ENCODE measurements at places on chromosomes 11 and 22.

DNA sequence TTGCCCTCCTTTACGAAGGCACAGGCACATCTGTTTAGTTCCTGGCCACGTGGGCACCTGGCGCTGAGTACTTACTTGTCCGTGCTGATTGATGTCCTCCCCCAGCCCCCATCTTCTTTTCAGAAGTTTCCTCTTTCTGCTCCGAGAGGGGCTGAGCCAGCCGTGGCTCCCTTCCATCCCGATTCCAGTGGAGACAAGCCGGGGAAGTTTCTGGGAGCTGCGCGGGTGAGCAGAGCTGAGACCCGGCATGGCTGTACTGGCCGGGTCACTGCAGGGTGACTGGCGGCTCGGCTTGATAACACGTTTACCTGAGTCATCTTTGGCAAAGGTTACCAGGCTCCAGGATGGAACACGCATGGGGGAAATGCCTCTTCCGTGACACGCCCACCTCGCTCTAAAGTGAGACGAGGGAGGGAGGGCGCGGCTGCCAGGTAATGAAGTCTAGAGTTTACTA is 45.4 kb upstream of the ATXN10 start:
- DNase-seq: no peak

GRCh38 chr11:57260937-57261783 is 24.1 kb upstream of the APLNR start:
- no peak for DNase-seq

DNA sequence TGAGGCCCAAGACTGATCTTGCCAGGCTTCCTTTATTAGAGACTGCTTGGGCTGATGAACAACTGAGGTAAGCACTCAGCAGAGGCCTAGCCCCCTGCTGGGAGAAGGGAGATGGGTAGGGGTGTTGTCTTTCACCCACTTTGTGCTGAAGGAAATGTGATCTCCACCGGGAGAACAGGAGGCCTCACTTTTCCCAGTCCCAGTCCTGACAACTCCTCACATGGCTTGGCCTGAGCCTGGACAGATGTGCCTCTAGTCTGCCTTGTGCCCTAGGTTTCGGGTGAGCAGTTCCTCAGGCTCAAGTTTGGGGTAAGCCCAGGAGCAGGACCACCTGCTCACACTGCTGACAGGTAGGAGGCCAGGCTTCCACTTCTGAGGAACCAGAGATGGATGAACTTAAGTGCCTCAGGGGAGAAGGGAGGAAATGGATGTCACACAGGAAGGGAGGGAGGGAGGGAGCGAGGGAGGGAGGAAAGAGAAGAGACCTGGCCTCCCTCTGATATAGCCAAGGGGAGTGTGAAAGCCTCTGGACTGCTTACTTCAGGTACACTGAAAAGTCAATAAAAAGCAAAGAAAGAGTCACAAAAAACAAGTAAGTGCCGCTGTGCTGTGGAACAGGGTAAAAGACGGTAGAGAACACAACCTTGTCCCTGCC is 8.1 kb downstream of the CLPB start:
- no peak for DNase-seq

GRCh38 chr11:126346586-126346940 is 8.9 kb upstream of the ST3GAL4 start:
- no peak for DNase-seq

GRCh38 chr22:48574776-48575617 is 1252.7 kb downstream of the BRD1 start:
- no peak for DNase-seq

- no peak for DNase-seq
These were observed 45.3 kb downstream of the PHF21A start for GRCh38 chr11:46075928-46076327.

GRCh38 chr11:33475993-33476392 is 218.8 kb downstream of the HIPK3 start:
- no peak for DNase-seq
